GM23248 (cell line): ENCODE measurements at places on chromosomes 1 and 21.

DNA sequence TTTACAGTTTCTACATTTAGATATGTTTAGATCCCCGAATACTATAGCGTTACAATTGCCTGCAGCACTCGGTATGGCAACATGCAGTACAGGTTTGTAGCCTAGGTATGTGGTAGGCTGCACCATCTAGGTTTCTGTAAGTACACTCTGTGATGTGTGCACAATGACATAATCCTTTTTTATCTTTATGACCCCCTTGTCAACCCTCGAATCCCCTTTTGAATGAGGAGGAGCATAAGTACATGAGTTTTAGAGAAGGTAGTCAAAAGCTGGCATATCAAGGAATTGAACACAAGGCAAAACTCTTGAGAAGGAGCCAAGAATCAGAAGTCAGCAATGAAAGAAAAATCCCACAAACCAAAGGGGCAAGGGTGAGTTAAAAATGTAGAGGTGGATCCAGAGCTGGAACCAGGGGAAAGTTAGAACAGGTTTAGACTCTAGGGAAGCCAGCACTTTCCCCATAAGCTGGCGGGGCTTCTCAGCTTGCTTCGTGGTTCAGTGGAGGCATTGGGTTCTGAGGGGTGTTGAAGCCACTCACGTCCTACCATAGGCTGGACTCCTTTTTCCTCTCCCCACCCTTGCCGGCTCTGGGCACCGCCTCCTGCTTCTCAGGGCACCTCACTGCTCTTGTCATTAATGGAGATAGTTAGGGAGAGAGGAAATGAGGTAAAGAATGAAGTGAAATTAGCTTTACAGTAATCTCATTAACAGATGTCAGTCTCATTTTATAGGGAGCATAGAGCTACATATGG, 31.3 kb downstream of the OLFML3 start:
- H3K27ac ChIP-seq = no peak overlapping the region
- no peaks in the 10 kb centered on the region for H3K27me3 ChIP-seq
- H3K36me3 ChIP-seq = no peaks in the 10 kb centered on the region
- H3K4me1 ChIP-seq = peaks cover 32% of the 10 kb centered on the region
- no peak overlapping the region for H3K4me3 ChIP-seq

- no peak for DNase-seq
- H3K4me1 ChIP-seq = peaks cover 30% of the 10 kb centered on the region
- peak overlapping the region; percentile 56 for H3K27ac ChIP-seq
Observed at GRCh38 chr1:27557596-27558340, 46.2 kb downstream of the AHDC1 start.

- no peaks in the 10 kb centered on the region for H3K27me3 ChIP-seq
- no peak overlapping the region for H3K27ac ChIP-seq
- DNase-seq = no peak
- H3K4me3 ChIP-seq = no peak overlapping the region
Observed at GRCh38 chr1:21335750-21336224, 45.5 kb upstream of the ECE1 start.

DNA sequence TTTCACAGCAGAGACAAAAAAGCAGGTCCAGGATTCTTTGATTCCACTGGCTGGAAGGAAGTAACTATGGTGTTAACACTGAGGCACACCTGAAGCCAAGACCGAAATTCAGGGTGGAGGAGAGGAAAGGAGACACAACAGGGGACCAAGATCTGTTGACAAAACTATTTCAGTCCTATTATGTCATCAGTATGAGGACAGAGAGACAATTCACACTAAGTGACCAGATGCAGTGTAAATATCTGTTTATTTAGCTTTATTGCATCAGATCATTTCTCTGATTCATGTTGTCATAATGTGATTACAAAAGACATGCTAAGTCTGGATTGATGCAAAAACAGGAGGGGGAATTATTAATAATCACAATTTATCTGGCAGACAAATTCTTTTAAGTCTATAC, 118.8 kb downstream of the SIPA1L2 start:
- H3K27ac ChIP-seq = no peak overlapping the region
- H3K4me1 ChIP-seq = no peaks in the 10 kb centered on the region
- DNase-seq = peak; percentile 38
- no peak overlapping the region for H3K4me3 ChIP-seq
- H3K36me3 ChIP-seq = no peaks in the 10 kb centered on the region

DNA sequence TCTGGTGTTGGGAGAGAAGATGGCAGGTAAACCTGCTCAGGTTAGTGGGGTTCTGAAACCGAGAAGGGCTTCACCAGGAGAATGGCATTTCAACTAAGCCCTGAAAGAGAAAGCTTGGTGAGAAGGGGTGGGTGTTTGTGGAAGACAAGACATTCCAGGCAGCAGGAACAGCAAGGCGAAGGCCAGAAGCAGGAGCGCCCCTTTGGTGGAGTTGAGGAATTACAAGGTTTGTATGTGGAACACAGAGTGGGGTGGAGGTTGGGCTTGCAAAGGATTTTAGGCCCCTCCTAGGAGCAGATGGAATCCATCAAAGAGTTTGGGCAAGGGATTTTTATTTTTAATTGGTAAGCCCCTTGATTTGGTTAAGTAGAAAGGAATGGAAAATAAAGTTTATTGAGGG, 24.8 kb upstream of the ELOA start:
- H3K27me3 ChIP-seq = no peaks in the 10 kb centered on the region
- DNase-seq = peak; percentile 68
- no peaks in the 10 kb centered on the region for H3K36me3 ChIP-seq

DNA sequence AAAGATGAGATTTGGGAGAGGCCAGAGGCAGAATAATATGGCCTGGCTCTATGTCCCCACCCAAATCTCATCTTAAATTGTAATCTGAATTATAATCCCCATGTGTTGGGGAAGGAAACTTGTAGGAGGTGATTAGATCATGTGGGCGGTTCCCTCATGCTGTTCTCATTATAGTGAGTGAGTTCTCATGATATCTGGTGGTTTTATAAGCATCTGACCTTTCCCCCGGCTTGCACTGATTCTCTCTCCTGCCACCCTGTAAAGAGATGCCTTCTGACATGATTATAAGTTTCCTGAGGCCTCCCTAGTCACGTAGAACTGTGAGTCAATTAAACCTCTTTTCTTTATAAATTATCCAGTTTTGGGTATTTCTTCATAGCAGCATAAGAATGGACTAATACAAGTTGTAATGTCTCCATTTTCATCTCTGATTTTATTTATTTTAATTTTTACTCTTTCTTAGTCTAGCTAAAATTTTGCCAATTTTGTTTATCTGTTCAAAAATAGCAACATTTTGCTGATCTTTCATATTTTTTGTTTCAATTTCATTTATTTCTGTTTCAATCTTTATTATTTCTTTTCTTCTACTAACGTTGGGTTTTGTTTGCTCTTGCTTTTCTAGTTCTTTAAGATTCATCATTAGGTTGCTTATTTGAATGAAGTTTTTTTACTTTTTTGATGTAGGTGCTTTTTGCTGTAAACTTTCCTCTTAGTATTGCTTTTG, 67.0 kb upstream of the ZRANB2 start:
- DNase-seq = no peak
- H3K4me3 ChIP-seq = no peak overlapping the region
- H3K27ac ChIP-seq = no peak overlapping the region
- no peaks in the 10 kb centered on the region for H3K27me3 ChIP-seq
- H3K4me1 ChIP-seq = no peaks in the 10 kb centered on the region

DNA sequence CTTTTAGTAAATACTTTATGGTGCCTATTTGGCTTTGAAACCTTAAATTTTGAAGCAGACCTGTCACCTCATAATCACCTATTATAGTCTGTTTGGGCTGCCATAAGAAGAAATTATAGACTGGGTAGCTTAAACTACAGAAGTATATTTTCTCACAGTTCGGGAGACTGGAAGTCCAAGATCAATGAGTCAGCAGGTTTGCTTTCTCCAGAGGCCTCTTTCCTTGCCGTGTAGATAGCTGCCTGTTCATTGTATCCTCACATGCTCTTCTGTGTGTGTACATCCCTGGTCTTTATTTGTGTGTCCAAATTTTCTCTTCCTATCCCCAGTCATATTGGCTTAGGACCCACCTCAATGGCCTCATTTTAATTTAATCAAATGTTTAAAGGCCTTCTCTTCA, 518.2 kb downstream of the ADGRL2 start:
- H3K4me1 ChIP-seq = no peaks in the 10 kb centered on the region
- no peaks in the 10 kb centered on the region for H3K27me3 ChIP-seq
- no peak for DNase-seq
- no peak overlapping the region for H3K4me3 ChIP-seq
- H3K36me3 ChIP-seq = no peaks in the 10 kb centered on the region

- H3K36me3 ChIP-seq = no peaks in the 10 kb centered on the region
- DNase-seq = no peak
- H3K27me3 ChIP-seq = no peaks in the 10 kb centered on the region
- no peak overlapping the region for H3K27ac ChIP-seq
- H3K4me3 ChIP-seq = no peak overlapping the region
Observed at GRCh38 chr1:7422561-7422960, 348.5 kb upstream of the VAMP3 start.

GRCh38 chr1:86138746-86139145, 17.8 kb downstream of the COL24A1 start:
- H3K27ac ChIP-seq = no peak overlapping the region
- H3K4me3 ChIP-seq = no peak overlapping the region
- peaks cover 10% of the 10 kb centered on the region for H3K4me1 ChIP-seq
- no peaks in the 10 kb centered on the region for H3K36me3 ChIP-seq
- H3K27me3 ChIP-seq = no peaks in the 10 kb centered on the region

- no peaks in the 10 kb centered on the region for H3K4me1 ChIP-seq
- H3K27me3 ChIP-seq = no peaks in the 10 kb centered on the region
- DNase-seq = peak; percentile 51
- no peak overlapping the region for H3K4me3 ChIP-seq
- H3K36me3 ChIP-seq = no peaks in the 10 kb centered on the region
Observed at GRCh38 chr1:198970916-198971315, 332.1 kb downstream of the PTPRC start.

DNA sequence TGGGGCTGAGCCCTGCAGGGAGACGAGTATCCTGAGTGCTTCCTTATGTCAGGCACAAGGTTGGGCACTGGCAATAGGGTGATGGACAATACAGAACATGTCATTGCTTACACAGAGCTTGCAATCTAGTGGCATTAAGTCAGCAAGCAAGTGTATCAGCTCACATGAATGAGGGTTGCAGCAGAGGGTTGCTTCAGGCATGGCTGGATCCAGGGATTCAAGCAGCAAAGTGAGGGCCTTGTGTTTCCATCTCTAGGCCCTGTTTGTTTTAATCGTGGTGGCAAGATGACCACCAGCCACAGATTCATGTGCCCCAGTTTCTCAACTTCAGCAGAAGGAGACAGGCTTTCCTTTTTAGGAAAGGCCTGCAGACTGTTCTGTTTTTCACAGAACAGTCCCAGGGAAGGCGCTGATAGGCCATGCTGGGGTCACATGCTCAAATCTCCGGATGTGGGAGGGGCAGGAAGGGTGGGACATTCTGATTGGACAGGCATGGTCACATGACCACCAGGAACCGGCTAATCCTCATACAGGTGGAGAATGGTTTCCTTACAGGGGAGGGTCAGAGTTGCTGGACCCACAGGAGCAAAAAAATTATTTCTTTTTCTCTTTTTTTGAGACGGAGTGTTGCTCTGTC, 14.4 kb downstream of the PLOD1 start:
- peaks cover 17% of the 10 kb centered on the region; the same call in 1 of the 2 replicates for H3K36me3 ChIP-seq
- H3K27me3 ChIP-seq = no peaks in the 10 kb centered on the region
- DNase-seq = peak; percentile 45
- H3K4me3 ChIP-seq = no peak overlapping the region
- peaks cover 6% of the 10 kb centered on the region for H3K4me1 ChIP-seq

DNA sequence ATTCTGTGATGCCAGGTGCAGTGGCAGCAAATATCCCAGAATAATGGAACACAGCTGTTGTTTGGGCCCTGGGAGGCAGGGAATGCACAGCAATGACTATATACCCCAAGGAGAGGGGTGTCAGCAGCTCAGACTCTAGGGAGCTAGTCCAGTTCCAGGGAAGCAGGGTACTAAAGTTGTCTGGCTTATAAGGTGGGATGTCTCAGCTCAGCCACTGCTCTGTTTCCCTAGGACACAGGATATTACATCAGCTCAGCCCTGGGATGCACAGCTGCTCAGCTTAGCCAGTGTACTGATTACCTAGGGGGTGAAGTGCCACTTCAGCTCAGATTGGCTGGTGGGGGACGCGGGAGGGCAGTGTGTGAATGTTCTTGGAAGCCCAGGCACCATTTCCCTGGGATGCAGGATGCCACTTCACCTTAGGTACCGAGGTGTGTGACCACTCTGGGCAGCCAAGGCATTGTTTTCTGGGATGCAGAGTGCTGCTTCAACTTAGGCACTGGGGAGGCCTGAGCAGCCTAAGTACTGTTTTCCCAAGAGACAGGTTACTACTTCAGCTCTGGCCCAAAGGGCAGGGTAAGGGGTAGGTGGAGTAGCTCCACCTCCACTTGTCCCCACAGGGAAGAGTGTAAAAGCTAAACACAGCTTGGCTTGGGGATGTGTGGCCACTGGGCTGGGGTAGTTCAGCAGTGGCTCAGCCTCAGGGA, 59.4 kb downstream of the DIPK1A start:
- H3K27ac ChIP-seq = no peak overlapping the region
- H3K27me3 ChIP-seq = no peaks in the 10 kb centered on the region
- H3K4me3 ChIP-seq = no peak overlapping the region
- H3K4me1 ChIP-seq = no peaks in the 10 kb centered on the region
- no peak for DNase-seq

DNA sequence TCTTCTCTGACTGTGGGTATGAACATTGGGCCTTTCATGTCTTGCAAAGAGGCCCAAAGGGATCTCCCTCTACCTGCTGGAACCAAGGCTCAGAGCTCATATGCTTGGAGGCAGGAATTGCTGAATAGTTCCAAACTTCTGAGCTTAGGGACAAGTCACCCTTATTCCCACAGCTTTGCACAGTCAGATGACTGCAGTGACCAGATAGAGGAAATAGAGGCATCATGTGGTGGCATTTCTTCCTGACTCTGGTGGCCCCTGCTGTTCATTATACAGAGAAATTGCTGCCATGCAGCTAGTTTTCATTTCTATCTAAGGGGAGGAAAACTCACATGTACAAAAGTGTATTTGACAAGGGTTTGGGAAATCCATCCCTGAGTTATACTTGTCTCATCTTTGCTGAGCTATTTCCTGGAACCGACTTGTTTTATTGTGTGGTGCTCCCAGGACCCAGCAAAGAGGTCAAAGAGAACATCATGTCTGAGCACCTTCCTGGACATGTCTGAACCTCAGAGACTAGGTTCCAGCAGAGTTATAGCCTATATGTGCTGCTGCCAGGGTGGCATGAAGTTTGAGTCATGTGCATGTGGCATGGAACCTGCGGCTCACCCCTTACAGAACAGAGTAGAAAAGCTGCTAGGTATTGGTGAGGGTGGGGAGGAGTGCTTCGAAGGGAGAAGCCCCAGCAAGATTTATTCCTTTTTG, 131.2 kb downstream of the PIK3R3 start:
- 0 out of 2 replicates have a peak, but pooled peaks cover 4% of the 10 kb centered on the region for H3K36me3 ChIP-seq
- H3K4me1 ChIP-seq = no peaks in the 10 kb centered on the region
- DNase-seq = no peak
- no peak overlapping the region for H3K4me3 ChIP-seq
- H3K27me3 ChIP-seq = no peaks in the 10 kb centered on the region
- H3K27ac ChIP-seq = no peak overlapping the region
